ENCODE measurements at places on chromosomes 13 and 19.
A peak's percentile ranks its signal among the peaks of the same experiment; 100 is the strongest.

DNA sequence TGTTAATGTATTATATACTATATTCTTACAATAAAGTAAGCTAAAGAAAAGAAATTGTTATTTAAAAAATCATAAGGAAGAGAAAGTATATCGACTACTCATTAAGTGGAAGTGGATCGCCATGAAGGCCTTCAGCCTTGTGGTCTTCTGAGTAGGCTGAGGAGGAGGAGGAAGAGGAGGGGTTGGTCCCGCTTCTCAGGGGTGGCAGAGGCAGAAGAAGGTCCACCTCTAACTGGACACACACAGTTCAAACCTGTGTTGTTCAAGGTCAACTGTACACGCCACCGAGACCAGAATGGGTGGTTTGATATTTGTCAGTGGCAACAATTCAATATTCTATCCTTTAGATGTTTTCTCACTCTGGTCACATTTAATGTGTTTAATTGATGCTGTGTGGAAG, 67.2 kb downstream of the ALOX5AP start:
- DNase-seq = no peak

- no peak for DNase-seq
Observed at GRCh38 chr13:33441015-33441414, 155.5 kb upstream of the STARD13 start.

DNA sequence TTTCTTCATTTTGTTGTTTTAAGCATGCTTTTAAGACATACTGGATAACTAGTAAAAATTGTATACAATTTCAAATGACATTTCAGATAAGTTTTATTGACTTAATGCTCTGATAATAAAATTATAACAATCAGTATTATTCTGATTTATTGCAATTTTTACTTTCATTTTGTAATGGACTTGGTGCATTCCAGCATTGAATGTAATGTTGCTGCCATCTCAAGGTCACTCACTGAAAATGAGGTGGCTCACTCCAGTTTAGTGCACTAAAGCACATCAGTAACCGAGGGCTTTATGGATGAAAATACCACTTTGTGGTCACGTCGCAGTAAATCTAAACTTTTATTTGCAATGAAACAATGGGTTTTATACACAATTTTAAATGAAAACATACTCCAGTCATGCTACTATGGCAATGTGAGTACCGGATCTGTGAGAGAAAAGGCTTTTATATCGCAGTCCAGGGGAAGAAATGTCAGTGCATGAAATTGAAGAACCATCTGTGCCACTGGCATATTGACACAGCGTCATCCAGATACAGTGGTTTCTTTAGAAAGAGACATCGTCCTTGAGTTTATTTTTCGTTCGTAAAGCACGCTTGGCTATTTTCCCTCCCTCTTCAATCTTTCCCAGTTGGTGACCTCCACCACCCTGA, 20.7 kb upstream of the ZNF507 start:
- DNase-seq = no peak

GRCh38 chr13:48156466-48156865, 61.6 kb upstream of the MED4 start:
- peak; percentile 78 for DNase-seq

GRCh38 chr13:20499986-20500385, 25.7 kb downstream of the CRYL1 start:
- DNase-seq = no peak

DNA sequence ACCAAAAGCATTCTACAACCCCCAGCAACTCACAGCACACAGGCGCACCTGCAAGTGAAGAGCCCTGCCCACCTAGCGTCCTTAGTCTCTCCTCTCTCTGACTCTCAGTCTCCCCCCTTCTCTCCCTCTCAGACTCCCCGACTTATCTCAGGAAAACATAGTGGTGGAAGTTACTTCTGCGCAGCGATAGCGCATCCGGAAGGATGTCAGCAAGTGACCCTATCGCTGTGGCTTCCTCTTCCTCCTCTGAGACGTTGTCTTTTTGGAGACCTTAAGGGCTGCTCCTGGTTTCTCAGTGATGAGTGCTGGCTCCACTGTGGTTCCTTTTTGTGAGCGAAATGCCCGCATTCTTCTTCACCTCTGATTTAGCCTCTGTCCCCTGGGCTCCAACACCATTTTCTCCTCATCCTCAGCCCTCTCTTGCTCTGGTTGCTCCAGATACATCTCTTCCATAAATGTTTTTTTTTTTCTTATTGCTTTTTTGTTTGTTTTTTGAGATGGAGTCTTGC, 1.4 kb upstream of the YIF1B start:
- peak; percentile 21 for DNase-seq

GRCh38 chr13:52703482-52703881, 36.1 kb downstream of the CNMD start:
- no peak for DNase-seq

DNA sequence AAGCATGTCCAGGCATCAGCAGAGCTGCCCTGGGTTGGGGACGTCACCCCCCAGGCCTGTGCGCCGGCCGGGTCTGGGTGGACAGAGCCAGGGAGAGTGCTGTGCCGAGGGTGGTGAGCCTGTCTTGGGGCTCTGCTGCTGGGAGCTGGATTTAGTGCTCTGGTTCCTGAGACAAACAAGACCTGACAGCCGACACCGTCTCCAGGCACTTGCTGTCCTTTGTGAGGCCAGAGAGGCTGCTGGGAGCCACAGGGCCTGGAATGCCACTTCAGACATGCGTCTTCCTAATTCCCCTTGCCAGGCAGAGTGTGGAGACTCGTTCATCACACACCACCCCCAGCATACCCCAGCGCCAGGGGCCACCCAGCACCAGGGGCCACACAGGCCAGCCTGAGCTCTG, 165.8 kb downstream of the KDM4B start:
- no peak for DNase-seq

DNA sequence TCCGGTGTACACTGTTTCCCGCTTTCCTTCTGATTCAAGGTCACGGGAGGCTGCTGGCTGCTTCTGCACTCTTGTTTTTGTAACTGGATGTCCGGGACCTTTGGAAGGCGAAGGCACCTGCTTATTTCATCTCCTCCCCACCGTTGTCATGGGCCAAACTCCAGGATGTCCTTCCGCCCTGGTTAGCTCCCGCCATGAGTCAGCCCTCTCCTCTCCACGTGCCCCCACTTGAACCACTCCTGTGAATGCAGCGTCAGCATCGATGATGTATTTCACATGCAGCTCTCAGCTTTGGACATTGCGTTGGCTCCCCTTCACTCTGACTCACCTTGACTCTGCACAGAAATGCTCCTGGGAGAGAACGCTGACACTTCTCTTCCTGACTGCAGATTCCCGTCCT, 5.5 kb upstream of the GALP start:
- no peak for DNase-seq

- no peak for DNase-seq
Observed at GRCh38 chr19:44517146-44517545, 12.3 kb downstream of the CEACAM20 start.

GRCh38 chr19:44958090-44958489, 2.9 kb downstream of the CLPTM1 start:
- DNase-seq = no peak

GRCh38 chr19:6402837-6403608, 10.1 kb upstream of the GTF2F1 start:
- DNase-seq = no peak

DNA sequence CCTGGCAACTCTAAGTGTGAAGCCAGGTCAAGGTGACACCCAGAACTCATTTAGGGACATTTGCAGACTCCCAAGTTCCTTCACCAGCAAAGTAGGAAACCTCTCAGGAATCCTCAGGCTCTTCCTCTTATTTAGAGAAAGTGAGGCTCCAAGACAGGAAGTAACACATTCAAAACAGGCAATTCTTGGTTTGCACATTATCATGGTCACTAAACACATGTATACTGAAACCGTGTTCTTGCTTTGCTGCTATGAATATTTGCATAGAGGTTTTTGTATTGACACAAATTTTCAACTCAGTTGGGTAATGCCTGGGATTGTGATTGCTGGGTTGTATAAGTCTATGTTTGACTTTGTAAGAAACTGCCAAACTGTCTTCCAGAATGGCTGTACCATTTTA, 13.2 kb upstream of the URI1 start:
- DNase-seq = no peak

DNA sequence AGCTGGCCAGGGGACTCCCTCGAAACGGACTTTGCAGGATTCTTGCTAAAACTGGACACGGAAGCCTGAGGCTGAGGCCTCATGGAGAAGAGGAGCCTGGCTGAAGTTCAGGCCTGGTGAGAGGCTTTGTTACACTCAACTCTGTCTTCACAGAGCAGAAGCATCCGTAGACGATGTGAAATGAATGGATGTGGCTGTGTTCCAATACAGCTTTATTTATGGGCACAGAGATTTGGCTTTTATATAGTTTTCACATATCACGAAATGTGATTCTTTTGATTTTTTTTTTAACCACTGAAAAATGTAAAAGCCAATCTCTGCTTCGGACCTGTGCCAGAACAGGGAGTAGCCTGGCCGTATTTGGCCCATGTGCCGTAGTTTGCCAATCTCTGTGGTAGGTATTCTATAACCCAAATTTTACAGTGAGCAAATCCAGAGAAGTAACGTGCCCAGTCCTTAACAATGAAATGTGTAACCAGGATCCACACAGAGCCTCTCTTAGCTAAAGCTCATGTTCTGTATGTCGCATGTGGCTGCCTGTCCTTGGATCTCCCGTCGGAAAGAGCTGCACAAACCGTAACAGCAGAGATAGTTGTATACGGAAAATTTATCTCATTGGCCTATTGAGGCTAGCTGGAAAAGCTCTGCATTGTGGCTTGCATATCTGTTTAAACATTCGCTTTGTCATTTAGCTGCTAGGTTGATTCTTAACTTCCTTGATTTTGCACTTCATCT, 171.6 kb upstream of the RNF113B start:
- no peak for DNase-seq

DNA sequence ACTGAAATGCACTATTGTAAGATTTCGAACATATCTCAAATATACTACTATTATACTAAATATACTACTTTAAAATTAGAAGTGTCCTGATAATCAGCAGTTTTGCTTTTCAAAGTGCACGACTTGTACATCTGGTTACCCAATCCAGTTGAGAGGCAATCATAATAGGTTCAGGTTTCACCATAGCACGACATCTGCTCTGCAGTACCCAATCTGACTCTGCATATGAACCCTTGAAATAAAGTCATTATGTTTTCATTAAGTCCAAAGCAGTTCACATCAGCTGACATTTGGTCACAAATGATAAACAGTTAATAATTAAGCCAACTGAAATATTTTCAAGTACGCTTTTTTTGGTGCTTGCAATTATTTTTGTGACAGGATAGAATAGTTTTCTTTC, 90.6 kb downstream of the PCDH9 start:
- no peak for DNase-seq

- DNase-seq = no peak
Observed at GRCh38 chr13:24207841-24208667, 47.5 kb downstream of the SPATA13 start.

DNA sequence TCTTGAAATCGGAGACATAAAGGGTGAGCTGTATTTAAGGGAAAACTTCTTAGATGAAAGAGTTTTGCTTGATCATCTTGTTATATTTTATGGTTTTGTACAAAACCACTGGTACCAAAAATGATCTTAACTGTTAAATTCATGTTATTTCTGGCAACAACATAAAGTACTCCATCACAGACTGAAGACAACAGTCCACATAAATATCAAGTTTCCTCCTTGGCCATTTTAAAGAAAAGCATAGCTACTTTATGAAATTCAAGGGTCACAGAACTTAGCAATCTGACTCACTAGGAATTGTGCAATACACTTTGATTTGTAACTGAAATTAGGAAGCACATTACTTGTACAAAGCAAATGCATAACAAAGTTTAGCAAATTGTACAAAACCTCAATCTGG, 66.3 kb downstream of the TBC1D4 start:
- DNase-seq = no peak

DNA sequence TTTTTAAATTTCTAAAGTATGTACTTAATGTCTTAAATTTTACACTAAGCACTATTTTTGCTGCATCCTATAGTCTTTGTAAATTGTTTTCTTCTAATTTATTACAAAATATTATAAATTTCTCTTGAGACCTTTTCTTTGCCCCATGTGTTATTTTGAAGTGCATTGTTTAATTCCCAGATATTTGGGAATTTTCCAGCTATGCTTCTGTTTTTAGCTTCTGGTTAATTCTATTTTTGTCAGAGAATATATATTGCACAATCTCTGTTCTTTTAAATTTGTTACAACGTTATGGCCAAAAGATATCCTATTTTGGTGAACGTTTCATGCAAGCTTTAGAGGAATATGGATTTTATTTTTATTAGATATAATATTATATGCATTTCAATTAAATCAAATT, 917.4 kb upstream of the MIR17HG start:
- no peak for DNase-seq

DNA sequence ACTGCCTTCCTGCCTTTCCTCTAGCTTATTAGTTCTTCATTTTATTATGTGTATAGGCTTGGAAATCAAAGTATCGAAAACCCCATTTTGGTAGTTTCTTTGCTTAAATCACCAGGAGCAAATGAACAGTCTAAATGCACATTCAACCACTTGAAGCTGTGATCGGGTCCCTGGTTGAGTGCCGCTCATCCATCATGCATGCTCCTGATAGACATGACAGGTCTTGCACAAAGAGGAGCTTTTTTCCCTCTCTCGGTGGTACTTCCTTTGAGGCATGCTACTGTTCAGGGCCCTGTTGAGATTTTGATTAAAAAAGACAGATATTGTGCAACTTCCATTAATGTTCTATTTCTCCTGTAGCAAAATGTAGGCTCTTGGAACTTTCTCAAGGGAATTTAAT, 185.8 kb downstream of the OLFM4 start:
- DNase-seq = no peak

DNA sequence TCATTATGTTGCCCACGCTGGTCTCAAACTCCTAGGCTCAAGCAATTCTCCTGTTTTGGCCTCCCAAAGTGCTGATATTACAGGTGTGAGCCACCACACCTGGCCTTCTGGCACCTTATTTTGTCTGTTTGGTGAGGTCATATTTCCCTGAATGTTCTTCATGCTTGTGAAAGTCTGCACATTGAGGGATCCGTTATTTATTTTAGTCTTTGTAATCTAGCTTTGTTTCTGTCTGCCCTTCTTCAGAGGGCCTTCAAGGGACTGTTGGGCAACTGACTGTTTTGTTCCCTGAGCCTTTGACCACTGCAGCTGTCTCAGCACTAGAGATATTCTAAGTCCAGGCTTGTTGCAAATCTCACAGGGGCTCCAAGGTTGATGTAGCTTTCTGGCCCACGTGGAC, 110.5 kb upstream of the RFC3 start:
- no peak for DNase-seq

DNA sequence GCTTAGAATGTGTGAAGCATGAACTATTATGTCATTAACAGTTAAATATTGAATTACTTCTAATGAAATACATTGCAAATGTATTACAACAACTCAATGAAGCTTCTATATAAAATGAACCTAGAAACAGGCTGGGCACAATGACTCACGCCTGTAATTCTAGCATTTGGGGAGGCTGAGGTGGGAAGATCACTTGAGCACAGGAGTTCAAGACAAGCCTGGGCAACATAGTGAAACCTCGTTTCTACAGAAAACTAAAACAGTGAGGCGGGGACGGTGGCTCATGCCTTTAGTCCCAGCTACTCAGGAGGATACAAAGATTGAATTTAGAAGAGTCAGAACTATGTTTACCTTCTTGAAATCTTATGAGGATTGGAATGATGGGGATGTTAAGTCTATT, 505.1 kb downstream of the SLITRK5 start:
- DNase-seq = no peak

All from stimulated activated CD4-positive, alpha-beta T cell treated with anti-CD3 and anti-CD28 coated beads, Interleukin-2, amount 100 ng/mL, for 24 hours (primary cell).